ENCODE measurements at places on chromosomes 2 and 18.

GRCh38 chr2:233353101-233353768 lies 1.1 kb upstream of the DGKD start:
- no peak for DNase-seq

DNA sequence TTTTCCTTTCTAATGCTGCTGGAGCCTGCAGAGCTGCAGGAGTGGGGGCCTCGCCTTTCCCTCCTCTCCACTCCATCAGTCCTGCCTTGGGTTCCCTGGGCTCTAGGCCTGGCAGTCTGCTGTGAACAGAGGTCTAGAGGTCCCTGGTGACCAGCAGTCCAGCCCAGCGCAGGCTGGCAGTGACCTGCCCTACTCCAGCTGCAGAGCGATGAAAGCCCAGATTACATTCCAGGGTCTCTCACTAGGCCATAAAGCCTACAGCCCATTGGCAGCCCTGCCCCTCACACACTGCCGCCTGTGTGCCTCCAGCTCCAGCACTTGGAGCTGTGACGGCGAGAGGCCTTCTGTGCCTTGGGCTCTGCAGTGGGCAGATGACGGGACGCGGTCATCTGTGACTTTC lies 14.8 kb upstream of the MAL start:
- DNase-seq = no peak

GRCh38 chr2:60058781-60059180 lies 494.7 kb downstream of the BCL11A start:
- DNase-seq = no peak

GRCh38 chr18:5370332-5370731 lies 74.8 kb upstream of the ZBTB14 start:
- no peak for DNase-seq

DNA sequence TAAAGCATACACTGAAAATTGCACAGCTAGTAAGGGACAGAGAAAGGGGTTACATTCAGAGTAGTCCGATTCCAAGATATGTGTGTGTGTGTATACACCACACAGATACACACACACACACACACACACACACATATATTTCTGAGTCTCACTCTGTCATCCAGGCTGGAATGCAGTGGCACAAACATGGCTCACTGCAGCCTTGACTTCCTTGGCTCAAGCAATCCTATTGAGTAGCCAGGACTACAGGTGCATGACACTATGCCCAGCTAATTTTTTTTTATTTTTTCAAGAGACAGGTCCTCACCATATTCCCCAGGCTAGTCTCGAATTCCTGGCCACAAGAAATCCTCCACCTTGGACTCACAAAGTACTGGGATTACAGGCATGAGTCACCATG lies 68.1 kb upstream of the ITPRID2 start:
- DNase-seq = no peak

DNA sequence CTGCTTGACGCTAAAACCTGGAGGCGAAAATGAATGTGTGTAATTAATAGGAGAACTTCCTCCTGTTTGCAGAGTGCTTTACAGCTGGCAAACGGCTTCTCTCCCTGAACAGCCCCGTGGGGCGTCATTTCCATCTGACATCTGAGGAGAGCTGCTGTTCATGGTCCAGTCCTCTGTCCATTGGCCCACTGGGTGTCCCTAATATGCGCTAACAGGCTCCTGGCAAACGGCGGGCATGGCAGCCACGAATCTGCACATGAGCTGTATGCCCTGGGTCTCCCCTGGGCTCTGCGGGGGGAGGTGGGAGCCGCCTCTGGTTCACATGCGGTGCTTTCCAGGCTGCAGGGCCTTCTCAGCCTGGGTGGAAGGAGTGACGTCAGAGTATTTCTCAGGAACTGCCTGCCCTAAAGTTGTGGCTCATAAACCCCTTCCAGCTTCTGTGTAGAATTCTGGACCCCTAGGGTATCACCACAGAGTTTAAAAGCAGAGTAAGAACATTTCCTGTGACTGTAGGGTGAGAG lies 73.2 kb downstream of the LRRFIP1 start:
- DNase-seq = no peak

DNA sequence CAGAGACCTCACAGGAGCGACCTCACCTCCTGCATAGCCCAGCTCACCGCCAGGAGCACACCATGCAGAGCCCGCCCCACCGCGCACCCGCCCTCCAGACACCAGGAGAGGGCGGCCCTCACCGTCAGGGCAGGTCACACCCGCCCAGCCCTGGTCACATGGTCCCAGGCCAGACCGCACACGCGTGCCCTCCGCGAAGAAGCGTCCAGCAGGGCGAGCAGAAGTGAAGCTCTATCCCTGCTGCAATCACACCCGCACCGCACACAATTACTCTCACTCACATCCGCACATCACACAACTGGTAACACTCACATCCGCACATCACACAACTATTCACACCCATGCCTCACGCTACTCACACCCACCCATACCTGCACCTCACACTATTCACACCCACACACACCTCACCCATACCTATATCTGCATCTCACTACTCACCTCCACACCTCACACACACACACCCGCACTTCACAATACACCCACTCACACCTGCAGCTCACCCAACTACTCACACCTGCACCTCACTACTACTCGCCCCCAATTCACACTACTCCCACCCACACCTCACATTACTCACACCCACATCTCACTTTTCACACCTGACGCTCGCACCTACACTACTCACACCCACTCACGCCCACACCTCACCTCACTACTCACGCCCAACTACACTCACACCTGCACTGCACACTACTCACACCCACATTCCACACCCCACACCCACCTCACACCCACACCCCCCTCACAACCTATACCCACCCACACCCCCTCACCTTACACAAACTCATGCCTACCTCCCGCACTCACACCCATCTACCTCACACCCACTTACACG lies 242.0 kb downstream of the HDAC4 start:
- no peak for DNase-seq

DNA sequence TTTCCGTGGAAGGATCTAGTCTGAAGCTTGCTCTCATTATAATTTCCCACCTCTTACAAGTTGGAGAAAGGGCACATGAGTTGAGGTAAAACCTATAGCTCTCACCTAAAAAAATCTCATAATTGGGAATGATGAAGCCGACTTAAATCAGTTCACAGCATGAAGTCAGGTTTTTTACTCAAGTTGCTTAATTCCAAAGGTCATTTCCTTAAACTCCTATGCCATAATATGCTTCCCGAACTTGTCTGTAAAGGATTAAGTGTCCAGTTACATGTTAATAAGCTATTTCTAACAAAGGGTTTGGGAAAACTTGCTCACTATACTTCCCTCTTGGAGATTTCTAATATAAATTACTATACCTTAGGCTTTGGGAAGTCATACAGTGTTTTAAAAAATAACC lies 481.2 kb downstream of the NUP35 start:
- DNase-seq = no peak

Data from Panc1 (cell line).